CD4-positive, alpha-beta T cell treated with Interleukin-4 for 1 hour (primary cell): ENCODE measurements at places on chromosomes 1 and 21.
A peak's percentile ranks its signal among the peaks of the same experiment; 100 is the strongest.

DNA sequence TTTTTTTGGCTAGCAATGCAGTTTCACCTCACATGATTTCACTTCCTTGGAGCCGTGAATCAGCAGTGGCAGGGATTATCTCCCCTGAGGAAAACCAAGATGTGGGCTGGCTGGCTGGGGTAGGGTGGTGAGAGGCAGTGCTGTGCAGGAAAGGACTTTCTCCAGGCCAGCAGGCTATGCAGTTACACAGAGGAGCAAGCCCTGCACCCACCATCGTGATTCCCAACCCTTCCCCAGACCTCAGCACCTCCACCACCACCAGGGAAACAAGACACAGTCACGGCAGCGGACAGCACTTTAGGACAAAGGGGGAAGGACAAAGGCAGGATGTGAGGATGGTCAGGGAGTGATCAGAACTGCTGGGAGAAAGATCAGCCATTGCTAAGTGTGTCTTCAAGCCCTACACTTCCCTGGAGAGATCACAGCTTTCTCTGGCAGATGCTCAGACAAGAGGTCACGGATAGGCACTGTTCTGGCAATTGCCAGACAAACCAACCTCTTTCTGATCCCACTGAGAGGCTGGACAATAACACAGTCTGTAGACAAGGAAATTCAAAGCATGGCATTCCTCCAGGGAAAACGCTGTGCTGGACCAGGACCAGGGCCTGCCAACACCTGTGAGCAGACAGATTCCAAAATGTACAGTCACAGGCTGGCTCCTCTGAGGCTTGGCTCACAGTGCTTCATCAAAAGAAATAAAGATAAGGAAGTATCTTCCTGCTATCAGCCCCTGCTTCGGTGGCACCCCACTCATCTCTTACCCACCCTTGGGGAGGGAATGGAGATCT, 509.4 kb downstream of the SMYD3 start:
- DNase-seq, result no peak

- DNase-seq, result no peak
Observed at GRCh38 chr1:173570370-173571007, 32.4 kb downstream of the SLC9C2 start.

GRCh38 chr1:212640223-212640878, 31.8 kb downstream of the ATF3 start:
- DNase-seq, result no peak

DNA sequence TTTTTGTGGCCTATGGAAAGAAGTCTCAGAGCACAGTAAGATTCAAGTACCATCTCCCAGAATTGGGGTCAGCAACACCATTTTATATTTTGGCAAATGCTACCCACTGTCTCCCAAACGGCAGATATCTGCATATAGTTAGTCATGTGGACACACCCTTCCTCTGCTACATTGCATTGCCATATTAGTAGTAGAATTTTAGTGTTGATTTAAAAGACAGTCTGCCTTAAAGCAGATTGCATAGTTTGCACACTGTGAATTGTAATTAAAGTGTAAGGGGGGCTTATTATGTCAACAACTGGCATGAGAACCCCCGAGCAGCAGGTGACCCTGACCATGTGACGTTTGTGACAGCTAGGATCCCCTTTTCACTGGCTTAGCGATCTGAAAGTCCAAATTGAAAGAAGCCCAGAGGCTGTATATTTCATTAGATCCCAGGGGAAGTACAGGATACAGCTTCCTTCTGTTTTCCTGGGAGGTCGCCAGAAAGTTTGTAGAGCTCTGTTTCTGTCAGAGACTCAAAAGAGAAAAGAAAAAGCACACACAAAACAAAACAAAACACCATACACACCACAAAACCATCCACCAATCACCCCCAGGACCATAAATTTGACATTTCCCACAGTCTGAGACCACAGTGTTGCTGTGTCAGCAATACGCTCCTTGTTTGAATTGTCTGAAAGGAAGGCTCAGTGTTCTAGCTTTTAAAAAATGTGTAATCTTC, 172.4 kb downstream of the NFIA start:
- peak; percentile 10 for DNase-seq

- DNase-seq, result no peak
Observed at GRCh38 chr1:158147401-158147800, 33.3 kb upstream of the CD1D start.

DNA sequence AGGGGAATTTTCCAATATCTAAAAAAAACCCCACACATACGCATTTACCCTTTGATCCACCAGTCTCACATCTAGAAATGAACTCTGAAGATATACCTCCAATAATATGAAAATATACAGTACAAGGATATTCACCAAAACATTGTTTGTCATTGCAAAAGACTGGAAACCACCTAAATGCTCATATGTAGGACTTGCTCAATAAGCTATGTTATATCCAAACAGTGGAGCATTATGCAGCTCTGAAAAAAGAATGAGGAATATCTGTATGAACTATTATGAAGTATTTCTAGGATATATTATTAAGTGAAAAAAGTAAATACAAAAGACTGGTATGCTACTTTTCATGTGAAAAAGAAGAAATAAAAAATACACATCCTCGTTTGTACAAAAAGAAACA, 43.6 kb downstream of the CD55 start:
- no peak for DNase-seq

GRCh38 chr1:73998348-73998959, 199.5 kb downstream of the LRRIQ3 start:
- no peak for DNase-seq

DNA sequence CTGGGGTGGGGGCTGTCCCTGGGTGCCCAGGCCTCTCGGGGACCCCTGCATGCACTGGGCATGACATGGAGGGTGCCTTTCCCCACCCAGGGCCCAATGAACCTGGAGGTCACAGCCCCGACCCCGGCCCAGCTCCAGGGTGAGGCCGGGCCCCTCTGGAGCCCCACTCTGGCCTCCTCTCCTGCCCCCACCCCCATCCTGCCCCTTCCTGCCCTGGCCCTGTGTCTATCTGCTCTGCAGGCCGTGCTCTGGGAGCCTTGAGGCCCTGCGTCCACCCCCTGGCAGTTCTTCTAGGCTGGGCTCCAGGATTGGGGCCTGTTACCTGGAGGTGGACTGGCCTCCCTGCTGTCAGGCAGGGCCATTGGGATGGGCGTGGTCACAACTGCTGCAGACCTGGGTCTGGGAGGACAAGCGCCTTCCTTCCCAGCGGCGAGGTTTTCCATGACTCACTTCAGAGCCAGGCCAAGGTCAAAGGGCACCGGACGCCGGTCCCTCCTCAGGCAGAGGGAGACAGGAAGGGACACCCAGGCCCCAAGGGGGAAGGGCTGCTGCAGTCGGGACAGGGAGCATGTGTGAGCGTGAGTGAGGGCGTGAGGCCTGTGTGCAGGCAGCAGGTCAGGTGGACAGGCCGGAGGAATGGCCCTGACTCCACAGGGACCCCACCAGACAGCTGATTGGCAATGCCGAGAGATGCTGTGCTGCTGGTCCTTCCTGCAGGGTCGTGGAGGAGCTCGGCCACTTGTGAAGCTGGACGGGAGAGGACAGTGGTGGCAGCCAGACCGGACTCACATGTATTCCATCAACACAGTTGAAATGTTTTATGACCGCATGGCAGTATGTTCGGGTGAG, 31.1 kb upstream of the POFUT2 start:
- no peak for DNase-seq

- no peak for DNase-seq
Observed at GRCh38 chr1:210412240-210412639, 83.5 kb downstream of the HHAT start.

DNA sequence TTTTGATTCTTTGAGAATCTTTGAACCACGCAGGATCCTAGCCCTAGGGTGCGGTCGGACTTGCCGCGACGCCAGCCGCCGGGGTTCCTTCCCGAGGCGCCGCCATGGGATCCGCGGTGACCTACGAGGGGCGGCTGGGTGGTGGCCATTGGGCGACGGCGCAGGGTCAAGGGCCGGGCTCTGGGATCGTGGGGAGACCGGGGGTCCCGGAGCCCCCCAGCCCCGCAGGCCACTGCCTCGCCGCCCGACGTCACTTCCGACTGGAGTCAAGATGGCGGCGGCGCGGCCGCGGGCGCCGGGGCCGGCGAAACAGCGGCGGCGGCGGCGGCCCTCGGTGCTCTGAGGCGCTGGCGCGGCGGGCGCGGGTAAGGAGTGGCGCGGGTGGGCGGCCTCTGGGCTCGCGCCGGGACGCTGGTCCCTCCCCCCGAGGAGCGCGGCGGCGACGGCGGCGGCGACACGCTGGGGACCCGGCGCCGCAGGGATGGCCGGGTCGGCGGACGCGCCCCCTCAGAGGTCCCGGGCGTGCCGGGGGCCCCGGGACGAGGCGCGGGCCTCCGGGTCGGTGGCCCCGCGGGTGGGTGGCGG, at the start of gene PRDM2:
Gene PRDM2 (plus strand): TSS at position 253 of the 585 bp plus-strand sequence. CDS start 15,418 bp downstream, outside the sequence.
- peak; percentile 74 for DNase-seq

- DNase-seq, result no peak
Observed at GRCh38 chr1:234504969-234505768, 26.2 kb upstream of the TARBP1 start.

DNA sequence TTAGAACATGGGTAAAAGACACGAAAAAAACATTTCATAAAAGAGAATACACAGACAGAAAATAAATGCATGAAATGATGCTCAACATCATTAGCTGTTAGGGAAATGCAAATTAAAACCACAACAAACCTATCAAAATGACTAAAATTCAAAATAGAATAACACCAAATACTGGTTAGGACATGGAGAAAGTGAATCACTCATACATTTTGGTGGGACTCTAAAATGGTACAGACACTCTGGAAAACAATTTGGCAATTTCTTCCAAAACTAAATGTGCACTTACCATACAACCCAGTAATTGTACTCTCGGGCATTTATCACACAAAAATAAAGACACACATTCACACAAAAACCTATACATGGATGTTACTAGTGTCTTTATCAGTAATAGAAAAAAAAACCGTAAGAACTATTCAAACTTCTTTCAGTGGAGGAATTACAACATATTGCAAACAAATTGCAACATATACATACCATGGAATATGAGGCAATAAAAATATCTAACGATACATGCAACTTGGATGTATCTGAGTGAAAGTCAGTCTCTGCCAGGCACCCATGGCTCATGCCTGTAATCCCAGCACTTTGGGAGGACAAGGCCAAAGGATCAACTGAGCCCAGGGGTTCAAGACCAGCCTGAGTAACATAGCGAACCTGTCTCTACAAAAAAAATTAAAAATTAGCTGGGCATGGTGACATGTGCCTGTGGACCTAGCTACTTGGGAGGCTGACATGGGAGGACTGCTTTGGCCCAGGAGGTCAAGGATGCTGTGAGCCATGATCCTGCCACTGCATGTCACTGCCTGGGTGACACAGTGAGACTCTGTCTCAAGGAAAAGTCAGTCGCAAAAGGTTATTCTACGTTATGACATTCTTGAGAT, 19.6 kb downstream of the HSF2BP start:
- no peak for DNase-seq

DNA sequence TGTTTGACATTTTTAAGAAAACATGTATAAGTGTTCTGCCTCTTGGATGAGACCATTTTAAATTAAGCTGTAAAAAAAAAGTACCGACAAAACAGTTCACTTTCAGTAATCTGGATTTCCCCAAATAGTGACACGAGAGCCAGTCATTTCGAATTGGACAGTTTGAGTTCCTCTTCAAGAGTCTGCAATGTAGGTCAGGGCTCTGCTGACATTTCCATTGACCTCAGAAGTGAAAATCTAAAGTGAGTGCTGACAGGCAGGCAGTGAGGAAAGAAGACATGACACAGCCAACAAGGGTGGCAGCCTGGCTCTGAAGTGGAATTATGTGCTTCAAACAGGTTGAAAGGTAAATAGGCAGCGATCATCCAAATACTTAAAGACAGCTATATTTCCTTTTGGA, at the start of gene IL23R:
Gene IL23R (plus strand): TSS at position 259 of the 400 bp plus-strand sequence. CDS start 1,667 bp downstream, outside the sequence.
- DNase-seq, result peak; percentile 50
